ENCODE measurements at places on chromosomes 11 and 22.

DNA sequence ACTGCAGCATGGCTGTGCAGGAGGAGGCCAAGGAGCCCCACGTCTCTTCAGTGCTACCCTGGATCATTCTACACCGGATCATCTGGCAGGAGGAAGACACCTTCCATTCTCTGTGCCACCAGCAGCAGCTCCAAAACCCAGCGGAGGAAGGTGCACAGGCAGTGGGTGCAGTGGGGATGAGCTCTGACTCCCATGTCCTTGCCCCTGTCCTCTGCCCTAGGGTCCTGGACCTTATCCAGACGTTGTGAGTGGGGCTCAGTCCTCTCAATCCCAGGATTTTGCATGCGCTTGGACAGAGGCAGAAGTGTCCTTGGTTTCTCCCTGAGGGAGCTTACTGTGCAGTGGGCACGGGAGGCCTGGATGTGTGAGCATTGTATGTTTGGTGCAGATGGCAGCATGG lies 61.3 kb downstream of the CABIN1 start:
- no peak for DNase-seq

GRCh38 chr11:110833033-110833484 lies 120.8 kb upstream of the ARHGAP20 start:
- no peak for DNase-seq

- DNase-seq: no peak
These were observed 48.9 kb downstream of the PHF21A start for GRCh38 chr11:46072172-46072964.

- DNase-seq: no peak
These were observed 8.0 kb upstream of the TOLLIP start for GRCh38 chr11:1317432-1317831.

- peak; percentile 88 for DNase-seq
These were observed 7.5 kb upstream of the WEE1 start for GRCh38 chr11:9565822-9566560.

- peak; percentile 20 for DNase-seq
These were observed 128.4 kb downstream of the OPCML start for GRCh38 chr11:133403900-133404299.

DNA sequence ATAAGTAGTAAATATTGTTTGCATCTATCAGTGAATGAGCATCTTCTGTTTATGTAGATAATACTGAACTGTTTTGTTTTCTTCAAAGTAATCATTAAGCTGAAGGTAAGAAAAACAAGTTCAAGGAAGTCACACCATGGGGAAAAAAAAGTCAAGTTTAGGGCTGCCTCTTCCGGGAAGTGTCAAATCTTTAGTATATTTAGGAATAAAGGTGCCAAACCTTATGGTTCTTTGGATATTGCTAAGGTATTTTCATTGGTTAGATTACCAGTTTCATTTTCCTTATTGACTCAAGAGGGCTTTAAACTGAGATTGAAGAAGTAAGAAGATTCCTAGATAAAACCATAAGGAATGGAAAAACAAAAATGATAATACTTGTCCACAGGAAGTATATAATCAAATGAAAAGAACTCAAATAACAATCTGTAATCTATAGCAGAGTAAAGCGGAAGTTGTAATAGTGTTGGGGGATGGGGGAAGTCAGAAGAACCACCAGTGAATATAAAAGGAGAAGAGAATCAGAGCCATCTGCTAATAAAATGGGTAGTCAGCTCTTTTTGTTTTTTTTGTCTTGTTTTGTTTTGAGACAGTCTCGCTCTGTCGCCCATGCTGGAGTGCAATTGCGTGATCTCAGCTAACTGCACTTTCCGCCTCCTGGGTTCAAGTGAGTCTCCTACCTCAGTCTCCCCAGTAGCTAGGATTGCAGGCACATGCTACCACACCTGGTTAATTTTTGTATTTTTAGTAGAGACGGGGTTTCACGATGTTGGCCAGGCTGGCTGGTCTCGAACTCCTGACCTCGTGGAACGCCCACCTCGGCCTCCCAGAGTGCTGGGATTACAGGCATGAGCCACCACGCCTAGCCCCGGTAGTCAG lies 2.3 kb downstream of the ATM start:
- no peak for DNase-seq
